ENCODE measurements at places on chromosomes 12 and 14.

- DNase-seq: no peak
- no peak overlapping the region for H3K4me3 ChIP-seq
- H3K4me1 ChIP-seq: peaks cover 5% of the 10 kb centered on the region
- H3K36me3 ChIP-seq: no peaks in the 10 kb centered on the region
- H3K27me3 ChIP-seq: peaks cover 7% of the 10 kb centered on the region
- H3K27ac ChIP-seq: no peak overlapping the region
Measured at GRCh38 chr14:81682134-81682533, 148.5 kb upstream of the SEL1L start.

- no peaks in the 10 kb centered on the region for H3K4me1 ChIP-seq
- DNase-seq: no peak
- H3K27me3 ChIP-seq: peaks cover 9% of the 10 kb centered on the region
- no peak overlapping the region for H3K27ac ChIP-seq
- no peak overlapping the region for H3K4me3 ChIP-seq
Measured at GRCh38 chr14:94632305-94632590, 20.1 kb downstream of the SERPINA3 start.

GRCh38 chr12:6125310-6125608, 789 bp upstream of the VWF start:
- peak overlapping the region; percentile 93 for H3K27ac ChIP-seq
- no peak overlapping the region for H3K4me3 ChIP-seq
- peaks cover 42% of the 10 kb centered on the region for H3K4me1 ChIP-seq
- no peaks in the 10 kb centered on the region for H3K36me3 ChIP-seq
- H3K27me3 ChIP-seq: no peaks in the 10 kb centered on the region

DNA sequence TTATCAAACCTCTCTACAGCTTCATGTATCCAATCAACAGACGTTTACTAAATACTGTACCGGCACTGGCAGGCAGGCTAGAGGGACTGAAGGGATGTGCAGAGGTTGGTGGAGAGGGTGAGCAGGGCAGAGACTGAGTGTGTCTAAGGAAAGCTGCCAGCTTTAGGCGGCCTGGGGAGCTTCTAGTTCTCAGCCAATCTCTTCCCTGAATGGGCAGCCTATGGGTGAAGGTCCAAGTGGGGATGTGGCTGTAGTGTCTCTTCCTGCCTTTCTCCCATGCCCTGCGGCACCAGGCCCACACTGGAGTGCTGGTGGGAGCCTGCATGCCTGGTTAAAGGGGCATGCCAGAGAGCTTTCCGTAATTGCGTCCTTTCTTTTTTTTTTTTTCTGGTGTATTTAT, 239.8 kb downstream of the CACNA1C start:
- peaks cover 17% of the 10 kb centered on the region for H3K4me1 ChIP-seq
- H3K27me3 ChIP-seq: peaks cover 2% of the 10 kb centered on the region
- H3K36me3 ChIP-seq: no peaks in the 10 kb centered on the region
- no peak overlapping the region for H3K27ac ChIP-seq

GRCh38 chr12:4386801-4387200, 7.3 kb upstream of the FGF23 start:
- no peak for DNase-seq
- no peak overlapping the region for H3K4me3 ChIP-seq
- no peak overlapping the region for H3K27ac ChIP-seq
- H3K27me3 ChIP-seq: peaks cover 4% of the 10 kb centered on the region

- H3K27me3 ChIP-seq: peaks cover 8% of the 10 kb centered on the region
- H3K4me3 ChIP-seq: no peak overlapping the region
Measured at GRCh38 chr12:41935911-41936310, 208.8 kb downstream of the GXYLT1 start.
